Stimulated activated CD8-positive, alpha-beta memory T cell treated with anti-CD3 and anti-CD28 coated beads, Interleukin-12 subunit alpha, Interleukin-12 subunit beta, amount 100 ng/mL, for 4 hours (primary cell): ENCODE measurements at places on chromosomes 12 and 14.

GRCh38 chr14:97426776-97427175 lies 629.6 kb downstream of the VRK1 start:
- no peak for DNase-seq

DNA sequence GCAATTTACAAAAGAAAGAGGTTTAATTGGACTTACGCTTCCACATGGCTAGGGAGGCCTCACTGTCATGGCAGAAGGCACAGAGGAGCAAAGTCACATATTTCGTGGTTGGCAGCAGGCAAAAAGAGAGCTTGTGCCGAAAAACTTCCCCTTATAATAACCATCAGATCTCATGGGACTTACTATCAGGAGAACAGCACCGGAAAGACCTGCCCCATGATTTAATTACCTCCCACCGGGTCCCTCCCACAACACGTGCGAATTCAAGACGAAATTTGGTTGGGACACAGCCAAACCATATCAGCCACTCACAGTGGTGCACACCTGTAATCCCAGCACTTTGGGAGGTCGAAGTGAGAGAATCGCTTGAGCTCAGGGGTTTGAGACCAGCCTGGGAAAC lies 68.5 kb downstream of the FBXL14 start:
- no peak for DNase-seq

GRCh38 chr14:74349757-74350156 lies 1.5 kb downstream of the VRTN start:
- no peak for DNase-seq

DNA sequence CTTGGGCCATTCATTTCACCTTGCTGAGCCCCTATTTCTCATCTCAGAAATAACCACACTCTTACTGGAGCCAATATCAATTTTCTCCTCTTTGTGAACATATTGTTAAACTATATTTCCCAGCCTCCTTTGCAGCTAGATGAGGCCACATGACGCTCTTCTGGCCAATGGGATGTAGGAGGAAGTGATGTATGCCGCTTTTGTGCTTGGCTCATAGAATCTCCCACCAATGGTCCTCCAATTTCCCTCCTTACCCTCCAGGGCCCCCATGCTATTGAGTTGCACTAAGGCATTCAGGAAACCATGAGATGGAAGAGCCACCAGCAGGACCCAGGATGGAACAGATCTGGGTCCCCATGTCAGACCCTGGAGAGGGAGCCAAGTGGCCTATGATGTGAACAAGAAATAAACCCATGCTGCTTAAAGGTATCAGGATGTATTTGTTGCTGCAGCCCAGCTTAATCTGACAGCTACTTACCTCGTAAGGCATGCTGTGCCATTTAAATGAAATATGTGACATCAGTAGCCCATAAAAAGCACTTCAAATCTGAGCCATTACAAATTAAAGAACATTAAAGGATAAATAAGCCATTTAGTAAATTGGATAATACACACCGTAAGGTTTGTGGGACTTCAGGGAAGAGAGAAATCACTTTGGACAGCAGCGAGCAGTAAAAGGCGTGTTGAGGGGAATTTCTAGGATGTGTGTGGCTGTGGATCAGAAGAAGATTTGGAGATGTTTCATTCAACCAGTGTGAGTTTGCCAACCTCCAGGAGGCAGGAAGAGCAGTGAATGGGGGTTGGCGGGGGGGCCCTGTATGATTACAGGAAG lies 24.4 kb upstream of the BDKRB2 start:
- DNase-seq: no peak

- no peak for DNase-seq
These were observed 155.4 kb upstream of the PDE3A start for GRCh38 chr12:20212658-20213555.

GRCh38 chr12:96892104-96892503 lies 15.0 kb upstream of the NEDD1 start:
- no peak for DNase-seq

DNA sequence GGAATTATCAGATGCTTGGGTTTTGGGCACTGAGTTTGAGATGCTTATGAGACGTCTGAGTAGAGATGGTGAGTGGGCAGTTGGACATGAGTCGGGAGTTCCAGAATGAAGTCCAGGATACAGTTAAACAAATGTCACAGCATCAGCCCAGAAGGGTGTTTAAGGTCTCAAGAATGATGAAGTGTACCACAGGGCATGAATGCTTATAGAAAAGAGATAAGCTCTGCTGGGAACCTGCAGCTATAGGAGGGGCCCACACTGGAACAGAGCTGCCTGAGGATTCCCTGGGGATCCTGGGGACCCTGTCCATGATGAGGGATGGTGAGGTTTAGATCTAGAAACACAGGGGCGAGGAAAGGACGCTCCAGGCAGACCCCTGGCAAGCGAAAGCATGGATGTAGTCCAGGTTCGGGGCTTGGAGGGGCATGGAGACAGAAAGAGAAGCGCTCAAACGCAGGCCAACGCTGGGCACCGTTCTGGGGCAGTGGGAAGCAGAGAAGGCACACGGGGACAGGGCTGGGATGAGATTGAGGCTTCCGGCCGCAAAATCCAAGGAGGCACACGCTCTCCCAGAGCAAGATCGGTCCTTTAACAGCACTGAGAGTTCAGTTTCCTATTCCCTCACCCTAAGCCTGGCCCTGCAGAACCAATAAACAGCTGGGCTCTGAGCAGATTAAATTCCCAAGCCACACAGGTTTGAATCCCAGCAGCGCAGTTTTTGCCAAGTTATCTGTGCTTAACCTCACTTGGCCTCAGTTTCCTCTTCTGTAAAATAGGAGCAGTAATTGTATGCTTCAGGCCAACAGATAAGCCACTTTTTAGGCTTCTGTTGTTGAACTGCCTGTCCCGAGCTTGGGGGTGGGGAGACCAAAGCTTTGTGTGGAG lies 52.9 kb downstream of the EID3 start:
- no peak for DNase-seq

GRCh38 chr12:57517187-57517586 lies 3.1 kb downstream of the DDIT3 start:
- DNase-seq: no peak

DNA sequence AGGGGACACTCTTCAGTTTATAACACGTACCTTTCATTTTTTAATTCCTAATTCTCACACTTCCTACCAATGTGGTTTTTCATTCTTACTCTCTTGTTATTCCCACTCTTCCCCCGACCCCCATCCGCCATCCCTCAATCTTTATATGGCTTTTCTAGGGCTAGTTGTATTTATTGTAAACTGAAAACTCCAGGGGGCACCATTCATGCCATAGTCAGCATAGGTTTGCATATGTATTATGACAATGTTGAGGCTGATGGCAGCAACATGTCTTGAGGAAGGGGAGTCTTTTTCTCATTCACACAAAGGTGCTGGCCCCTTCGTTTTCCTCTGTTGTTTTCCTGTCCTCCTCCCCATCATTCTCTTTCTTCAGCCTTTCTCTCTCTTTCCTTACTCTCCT lies 27.7 kb upstream of the LTA4H start:
- no peak for DNase-seq

DNA sequence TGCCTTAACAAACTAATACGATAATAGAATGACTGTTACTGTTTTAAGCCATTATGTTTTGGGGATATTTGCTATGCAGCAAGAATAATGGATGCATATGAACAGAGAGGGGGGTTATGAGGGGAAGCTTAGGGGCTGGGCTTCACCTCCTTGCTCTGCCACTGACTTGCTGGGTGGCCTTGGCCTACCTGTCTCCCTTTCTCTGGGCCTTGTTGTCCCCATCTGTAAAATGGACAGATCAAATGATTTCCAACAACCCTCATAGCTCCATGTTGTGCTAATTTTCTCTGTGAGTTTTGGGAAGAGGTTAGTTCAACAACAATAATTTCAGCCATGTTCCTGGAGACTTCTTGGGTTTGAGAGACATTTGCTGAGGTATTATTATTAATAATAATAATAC lies 119.6 kb downstream of the VRK1 start:
- DNase-seq: no peak

GRCh38 chr12:104673696-104674482 lies 217.1 kb downstream of the CHST11 start:
- DNase-seq: no peak

- no peak for DNase-seq
These were observed 100.5 kb downstream of the PPM1H start for GRCh38 chr12:62834406-62834805.

GRCh38 chr12:56040963-56041551 lies 661 bp upstream of the RPS26 start:
- DNase-seq: no peak

DNA sequence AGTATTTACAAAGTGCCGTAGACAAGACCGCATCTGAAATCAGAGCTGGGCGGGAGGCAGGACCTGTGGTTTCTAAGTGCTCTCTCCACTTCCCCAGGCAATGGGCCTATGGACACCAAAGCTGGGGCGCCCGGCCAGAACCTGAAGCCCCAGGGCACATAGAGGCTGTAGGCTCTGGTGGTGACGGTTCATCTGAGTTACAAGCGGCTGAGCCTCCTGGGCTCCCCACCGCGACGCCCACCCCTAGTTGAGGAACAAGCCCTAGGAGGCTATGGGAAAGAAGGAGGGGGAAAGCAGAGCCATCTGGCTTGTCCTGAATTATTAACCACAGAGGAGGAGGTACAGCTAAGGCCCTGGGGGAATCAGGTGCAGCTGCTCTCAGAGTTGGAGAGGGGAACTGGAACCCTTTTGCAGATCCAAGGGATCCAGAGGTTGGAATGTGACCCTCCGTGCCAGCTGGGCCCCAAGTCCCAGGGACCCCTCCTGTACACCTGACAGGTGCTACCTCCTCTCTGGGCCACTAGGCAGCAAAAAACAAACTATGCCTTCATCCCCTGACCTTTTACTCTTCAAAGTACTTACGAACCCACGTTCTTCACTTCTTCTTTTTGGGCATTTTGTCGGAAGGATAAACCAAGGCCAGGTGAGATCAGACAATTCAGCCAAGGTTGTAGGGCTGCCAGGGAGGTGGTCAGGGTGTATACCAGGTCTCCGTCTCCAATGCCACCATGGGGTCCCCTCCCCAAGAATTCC lies 77.2 kb downstream of the ARL6IP4 start:
- DNase-seq: no peak

DNA sequence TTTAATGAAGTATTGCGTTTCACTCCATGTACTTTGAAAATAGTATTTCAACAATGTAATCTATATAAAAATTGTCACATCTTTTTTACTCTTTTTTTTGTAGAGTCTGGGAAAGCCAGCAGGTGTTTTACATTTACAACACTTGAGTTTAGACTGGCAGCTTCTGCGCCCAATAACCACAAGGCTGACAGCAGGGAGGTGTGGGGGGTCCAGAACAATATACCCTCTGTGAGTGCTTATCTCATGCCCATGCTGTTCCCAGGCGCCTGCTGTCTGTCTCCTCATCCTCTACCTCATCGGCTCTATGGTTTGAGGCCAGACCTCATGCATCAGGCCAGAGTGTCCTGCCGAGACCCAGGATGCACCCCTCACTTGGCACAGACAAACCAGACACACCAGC lies 24.9 kb downstream of the FBRSL1 start:
- no peak for DNase-seq

- DNase-seq: no peak
These were observed 63.9 kb downstream of the NUAK1 start for GRCh38 chr12:106074706-106075392.

DNA sequence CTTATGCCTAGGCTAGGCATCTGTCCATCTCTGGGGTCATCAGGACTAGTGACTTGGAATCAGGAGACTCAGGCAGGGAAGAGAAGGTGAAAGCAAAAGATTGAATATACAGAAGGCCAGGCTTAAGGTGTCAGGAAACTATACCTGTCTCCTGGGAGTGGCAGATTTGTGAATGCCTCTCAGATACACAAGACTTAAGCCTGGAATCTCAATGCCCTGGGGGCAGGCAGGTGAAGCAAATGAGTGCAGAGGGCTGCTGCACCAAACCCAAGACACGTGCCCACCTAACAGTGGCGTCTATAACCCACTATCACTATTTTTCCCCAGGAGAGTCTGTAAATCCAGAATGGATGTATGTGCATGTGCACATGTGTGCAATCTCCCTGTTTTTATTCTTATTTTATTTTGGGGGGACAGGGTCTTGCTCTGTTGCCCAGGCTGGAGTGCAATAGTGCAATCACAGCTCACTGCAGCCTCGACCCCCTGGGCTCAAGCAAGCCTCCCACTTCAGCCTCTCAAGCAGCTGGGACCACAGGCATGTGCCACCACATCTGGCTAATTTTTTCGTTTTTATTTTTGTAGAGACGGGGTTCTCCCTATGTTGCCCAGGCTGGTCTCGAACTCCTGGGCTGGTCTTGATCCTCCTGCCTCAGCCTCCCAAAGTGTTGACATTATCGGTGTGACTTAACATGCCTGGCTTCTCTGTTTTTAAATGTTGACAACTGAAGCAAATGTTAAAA lies 31.9 kb upstream of the FOS start:
- no peak for DNase-seq

DNA sequence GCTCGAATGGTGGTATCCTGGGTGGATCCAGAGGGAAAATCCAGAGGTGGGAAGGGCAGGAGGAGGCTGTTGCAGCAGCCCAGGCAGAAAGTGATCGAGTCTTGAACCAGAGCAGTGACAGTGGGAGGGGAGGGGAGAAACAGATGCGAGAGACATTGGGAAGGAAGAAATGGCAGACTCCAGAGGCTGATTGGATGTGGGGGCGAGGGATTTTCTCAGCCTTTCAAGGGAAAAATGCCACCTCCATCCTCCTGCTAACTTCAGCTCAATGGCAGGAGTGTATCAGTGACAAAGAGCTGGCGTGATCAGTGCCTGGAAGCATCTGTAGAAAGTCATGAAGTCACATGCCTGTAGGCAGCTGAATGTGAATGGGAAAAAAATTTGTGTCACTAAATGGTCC lies 38.6 kb upstream of the NRXN3 start:
- DNase-seq: no peak

GRCh38 chr12:27960821-27961220 lies 11.7 kb downstream of the PTHLH start:
- DNase-seq: no peak

- no peak for DNase-seq
These were observed 5.5 kb downstream of the CEP170B start for GRCh38 chr14:104870368-104871144.

DNA sequence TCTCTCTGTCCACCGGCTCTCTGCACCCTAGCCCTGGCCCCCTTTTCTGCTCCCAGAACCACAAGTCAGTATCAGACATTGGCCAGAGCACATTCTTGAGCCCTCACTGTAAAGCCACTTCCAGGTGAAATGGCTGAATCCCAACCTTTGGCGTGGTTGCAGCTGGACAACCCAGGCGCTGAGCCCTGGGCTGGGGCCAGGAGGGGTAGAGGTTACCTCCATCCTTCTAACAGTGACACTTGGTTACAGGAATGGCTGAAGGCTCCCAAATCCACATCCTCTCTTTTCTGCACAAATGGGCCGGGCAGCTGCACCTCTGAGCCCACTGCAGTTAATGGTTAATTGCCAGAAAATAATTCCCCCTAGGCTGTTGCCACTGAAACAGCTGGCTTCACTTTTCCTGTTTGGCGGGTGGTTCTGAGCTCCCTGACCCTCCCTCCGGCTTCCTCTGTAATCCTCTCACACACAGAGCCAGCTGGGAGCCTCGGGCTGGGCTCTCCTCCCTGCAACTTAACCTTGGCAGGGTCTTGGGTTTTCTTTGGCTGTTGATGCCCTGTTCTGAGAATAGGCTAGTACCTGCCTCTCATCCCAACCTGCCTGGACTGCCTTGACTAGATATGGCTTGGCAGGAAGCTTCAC lies 44.1 kb downstream of the TSPAN11 start:
- no peak for DNase-seq

- no peak for DNase-seq
These were observed 155.0 kb upstream of the C14orf180 start for GRCh38 chr14:104424406-104425072.
